ENCODE measurements at places on chromosomes 6 and 20. TPM values are rescaled to one million over a fixed set of nuclear protein-coding genes. Genes with fewer than 3 reads are reported as not detected.

GRCh38 chr6:166351715-166352285 lies 9.5 kb upstream of the SFT2D1 start:
- no peak for DNase-seq

GRCh38 chr20:63058696-63059335 lies 52.1 kb upstream of the BHLHE23 start:
- DNase-seq, result no peak

DNA sequence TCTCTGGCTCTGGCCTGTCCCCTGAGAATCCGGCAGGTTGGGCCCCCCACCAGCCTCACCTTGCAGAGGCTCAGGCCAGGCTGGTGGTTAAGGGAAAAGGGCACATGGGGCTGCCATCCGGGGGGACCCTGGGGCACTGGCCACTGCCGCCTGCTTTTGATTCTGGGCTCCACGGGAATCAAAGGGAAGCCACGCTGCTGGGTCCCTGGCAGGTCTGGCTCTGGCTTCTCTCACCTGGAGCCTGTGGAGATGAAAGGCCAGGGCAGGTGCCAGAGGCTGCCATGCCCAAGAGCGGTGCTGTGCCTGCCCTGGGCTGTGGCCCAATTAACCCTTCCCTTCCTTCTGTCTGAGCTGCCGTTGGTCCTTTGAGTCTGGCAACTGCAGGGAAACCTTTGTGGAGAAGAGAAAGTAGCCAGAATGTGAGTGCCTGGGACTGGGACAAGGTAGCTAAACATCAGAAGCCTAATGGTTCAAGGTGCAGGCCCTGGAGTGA lies 9.4 kb upstream of the CDH22 start:
- no peak for DNase-seq

SLC22A7 gene
- not detected for total RNA-seq

GRCh38 chr20:38092260-38092857 lies 58.8 kb downstream of the RPRD1B start:
- DNase-seq, result no peak

DNA sequence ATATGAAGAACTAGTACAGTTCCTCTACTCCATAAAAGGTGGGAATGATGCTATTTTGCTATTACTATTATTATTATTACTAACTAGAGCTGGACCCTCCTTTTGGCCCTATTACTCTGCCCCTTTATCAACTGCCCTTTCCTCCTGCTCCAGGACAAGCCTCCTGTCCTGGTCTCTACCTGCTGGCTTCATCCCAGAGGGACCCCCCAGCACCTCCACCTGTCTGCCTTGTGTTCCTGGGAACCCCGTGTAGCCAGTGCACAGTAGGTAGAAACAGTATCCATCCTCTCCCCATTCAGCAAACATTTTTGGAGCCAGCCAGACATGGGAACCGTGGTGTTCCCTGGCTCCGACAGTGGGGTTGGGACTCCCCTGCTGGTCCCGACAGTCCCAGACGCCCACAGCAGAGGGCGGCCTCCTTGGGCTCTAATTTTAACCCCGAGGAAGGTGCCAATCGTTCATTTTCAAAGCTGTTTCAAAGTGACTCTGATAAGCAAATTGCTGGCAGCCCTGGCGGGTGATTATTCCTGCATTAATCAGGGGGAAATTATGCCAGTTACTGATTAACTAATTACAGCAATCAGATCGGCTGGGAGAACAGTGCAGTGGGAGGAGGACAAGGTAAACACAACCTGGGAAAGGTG lies 44.2 kb upstream of the MDGA1 start:
- DNase-seq, result no peak

DNA sequence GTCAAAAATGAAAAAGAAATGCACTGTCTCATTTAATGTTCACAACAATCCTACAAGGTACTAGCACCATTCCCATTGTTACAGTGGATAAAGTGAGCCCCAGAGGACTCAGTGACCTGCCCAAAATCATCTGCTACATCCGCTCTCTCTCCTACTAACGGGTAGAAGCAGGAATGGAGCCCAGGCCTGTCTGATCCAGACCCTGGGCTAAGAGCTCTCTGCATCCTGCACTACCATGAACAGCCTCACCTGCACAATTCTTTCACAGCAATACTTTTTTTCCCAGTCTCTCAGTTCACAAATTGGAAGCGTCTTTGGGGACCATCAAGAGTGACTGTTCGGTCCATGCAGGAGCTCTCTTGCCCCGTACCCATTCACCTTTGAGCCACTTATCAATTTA lies 31.2 kb downstream of the ATP9A start:
- DNase-seq, result no peak

- DNase-seq, result no peak
Observed at GRCh38 chr6:88612631-88613030, 350.8 kb downstream of the RNGTT start.

DNA sequence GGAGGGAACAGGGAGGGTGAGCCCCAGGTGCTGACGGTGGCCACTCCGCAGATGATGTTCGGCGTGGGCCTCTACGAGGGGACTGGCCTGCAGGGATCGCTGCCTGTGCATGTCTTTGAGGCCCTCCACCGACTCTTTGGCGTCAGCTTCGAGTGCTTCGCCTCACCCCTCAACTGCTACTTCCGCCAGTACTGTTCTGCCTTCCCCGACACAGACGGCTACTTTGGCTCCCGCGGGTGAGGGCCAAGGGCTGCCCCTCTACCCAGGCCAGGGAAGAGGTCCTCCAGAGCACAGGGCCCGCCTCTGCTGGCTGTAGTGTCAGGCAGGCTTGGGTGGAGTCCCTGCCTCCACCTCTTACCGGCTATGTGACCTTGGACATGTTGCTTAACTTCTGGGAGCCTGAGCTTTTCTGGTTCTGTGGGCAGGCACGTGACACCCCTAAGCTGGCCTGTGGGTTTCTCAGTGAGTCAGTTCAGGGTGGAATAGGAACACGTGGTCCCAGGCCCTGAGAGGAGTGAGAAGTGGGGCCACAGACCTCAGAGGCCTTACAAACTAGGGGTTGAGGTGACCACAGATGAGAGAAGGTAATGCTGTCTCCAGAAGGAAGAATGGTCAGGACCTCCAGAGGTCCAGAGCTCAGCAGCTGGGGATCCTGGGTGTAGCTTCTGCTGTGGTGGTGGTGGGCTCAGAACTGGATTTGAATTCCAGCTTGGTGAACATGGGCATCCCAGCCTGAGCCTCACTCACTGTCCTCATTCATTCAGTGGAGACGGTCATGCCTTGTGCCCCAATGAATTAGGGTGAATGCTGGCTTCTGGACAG lies 11.9 kb downstream of the PCIF1 start:
- peak; percentile 59 for DNase-seq

DNA sequence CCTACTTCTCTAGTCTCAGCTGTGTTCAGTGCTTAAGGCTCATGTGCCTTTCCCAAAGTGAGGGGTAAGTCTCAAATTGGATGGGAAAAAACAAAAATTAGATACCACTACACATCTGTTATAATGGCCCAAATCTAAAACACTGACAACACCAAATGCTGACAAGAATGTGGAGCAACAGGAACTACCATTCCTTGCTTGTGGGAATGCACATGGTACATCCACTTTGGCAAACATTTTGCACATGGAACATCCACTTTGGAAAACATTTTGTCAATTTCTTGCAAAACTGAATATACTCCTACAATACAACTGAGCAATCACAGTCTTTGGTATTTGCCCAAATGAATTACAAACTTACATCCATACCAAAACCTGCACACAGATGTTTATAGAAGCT lies 109.3 kb downstream of the TENT5A start:
- DNase-seq, result no peak

- DNase-seq, result no peak
Observed at GRCh38 chr6:1825277-1825676, 215.6 kb downstream of the FOXC1 start.

SFTA2 gene
- total RNA-seq, result not detected

DNA sequence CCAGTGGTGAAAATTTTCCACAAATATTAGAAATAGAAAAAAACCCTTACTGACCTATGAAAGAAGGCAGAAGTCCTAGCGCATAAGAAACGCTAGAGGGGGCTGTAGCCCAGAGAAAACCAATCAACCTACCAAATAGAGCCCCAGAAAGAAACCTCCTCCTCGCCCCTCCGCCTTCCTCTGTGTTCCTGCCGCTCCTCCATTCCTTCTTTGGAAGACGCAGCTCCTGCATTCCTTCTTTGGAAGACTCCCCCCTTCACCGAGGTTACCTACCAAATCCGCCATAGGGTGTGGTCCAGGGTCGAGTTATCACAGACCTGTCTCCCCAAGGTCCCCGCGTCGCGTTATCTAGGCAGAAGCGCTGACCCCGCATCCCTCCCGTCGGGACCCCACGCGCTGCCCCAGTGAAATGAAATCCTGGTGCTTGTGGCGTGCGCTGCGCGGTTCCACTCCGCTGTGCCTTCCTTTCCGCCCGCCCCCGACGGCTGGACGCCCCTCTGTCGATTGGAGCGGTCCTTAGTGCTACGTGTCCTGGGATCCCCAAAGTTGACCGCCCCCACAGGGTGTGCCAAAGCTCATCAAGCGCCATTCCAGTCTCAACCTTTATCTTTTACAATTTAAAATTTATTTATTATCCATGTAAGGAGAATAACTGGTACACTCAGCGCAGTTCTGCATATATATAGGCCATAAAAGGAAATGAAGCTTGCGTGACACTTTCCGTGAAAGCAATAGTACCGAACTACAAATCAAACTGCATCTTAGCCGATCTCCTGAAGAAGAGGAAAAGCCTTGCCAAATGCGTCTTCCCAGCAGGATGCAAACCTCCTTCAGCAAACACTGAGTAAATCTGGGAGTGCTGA lies 13.0 kb downstream of the RPP21 start:
- peak; percentile 54 for DNase-seq

- peak; percentile 32 for DNase-seq
Observed at GRCh38 chr6:147135211-147135681, 69.0 kb upstream of the STXBP5 start.

DNA sequence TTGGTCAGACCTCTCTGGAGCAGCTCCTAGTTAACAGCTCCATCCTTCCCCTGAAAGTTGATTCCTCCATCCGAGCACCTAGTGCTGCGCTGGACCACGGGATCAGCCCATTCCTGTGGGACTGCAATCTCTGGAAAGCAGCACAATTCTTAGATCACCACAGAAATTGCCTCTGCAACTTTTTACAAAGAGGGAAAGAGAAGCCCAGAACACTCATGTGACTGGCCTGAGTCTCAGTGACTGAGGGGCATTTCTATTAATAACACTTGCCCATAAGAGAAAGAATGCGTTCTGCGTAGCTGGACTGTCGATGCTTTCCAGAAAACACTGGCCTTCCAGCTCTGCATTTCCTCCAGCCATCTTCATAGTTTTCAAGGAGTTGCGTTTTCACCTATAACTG lies 18.3 kb downstream of the MPC1 start:
- no peak for DNase-seq

DNA sequence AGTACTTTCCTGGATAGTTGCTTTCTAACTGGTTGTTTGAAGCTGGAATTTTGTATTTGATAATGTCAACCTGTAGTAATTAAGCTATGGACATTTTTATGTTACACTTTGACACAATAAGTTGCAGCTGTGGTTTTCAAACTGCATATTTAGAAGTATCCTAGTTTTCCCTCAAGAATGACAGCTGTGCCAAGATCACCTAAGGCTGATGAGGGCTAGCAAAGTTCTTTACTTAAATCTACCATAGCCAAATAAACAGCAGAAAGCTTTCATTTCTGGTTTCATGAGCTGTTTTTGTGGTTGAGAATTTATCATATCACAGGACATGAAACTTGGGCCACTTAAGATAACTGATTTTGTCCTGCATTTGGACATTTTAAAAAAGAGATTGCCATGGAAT lies 30.6 kb downstream of the FAM229B start:
- no peak for DNase-seq

DNA sequence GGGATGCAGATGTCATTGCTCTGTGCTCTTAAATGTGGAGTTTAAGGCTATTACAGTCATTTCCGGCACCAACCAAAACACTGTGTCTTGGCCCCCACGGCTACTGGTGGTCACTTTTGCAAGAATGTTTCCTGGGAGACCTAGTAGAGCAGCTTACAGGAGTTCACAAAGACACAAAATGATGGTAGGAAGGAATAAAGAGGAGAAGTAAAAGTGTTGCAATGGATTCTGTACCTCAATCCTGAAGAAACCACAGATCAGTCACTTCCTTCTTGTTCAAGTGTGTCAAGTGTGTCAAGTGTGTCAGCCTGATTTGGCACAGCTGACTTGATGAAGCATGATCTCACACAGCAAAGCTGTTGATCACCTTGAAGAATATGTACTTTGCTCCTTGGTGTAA lies 344.0 kb downstream of the PLCB1 start:
- DNase-seq, result no peak

CPNE1 gene
- 194 TPM for total RNA-seq

DNA sequence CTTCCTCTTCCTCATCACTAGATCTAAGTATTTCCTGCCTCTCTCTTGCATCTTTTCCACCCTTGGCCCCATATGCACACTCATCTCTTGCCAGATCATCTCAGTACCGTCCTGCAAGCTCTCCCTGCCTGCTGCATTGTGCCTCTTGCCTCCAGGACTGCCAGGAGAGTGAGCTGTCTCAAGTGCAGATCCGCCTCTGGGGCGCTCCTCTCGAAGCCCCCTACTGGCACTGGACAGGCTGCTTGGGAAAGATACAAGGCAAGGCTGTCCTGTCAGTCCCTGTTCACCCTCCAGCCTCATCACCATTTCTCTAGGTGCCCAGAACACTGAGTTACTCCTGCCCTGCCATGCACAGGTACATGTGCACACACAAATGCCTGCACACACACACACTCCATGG lies 10.2 kb downstream of the SYNDIG1 start:
- no peak for DNase-seq

DNA sequence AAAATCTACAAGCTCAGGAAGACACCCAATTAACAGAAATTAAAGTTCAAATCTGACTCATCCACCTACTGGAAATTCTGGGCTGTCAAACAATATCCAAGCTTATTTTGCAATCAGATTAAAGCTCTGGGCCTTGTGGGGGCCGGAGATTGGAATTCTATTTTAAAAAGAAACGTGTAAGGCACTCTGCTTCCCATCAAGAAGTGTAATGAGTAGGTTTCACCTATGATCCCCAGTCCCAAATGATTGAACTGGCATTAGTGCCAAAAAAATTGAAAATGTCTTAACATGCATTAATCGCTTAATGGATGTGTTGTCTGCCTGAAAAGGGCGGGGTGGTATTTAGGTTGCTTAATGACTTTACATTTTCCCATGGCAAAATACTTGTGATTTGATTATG lies 542.4 kb upstream of the BTBD3 start:
- no peak for DNase-seq

- peak; percentile 13 for DNase-seq
Observed at GRCh38 chr20:38935285-38935684, 9.1 kb downstream of the FAM83D start.

DNA sequence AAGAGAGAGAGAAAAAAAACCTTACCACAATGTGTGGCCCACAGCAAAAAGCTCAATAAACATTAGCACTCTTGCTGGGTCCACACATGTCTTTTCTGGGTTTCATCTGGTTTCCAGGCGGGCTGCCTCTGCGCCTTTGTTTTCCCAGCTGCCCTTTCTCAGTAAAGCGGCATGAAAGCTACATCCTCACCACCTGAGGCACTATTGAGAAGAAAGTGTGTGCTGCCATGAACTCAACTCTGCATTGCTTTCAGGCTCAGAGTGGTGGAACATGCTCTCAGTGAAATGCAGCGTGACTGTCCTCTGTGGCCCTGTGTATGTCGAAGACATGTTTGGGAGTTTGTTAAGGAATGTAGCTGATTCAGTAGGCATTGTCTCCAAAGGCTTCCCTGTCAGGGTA lies 102.3 kb downstream of the LYRM2 start:
- DNase-seq, result no peak
